ENCODE measurements at places on chromosomes 12 and 14. TPM values are rescaled to one million over a fixed set of nuclear protein-coding genes. Genes with fewer than 3 reads are reported as not detected.

BDKRB1 gene
- 1.8 TPM for total RNA-seq

GLS2 gene
- total RNA-seq: not detected

OTUB2 gene
- total RNA-seq: 1.5 TPM

IFI27L1 gene
- 17.3 TPM for total RNA-seq

PAX9 gene
- total RNA-seq: not detected

FBLN5 gene
- total RNA-seq: 58.3 TPM

CSRP2 gene
- 12.0 TPM for total RNA-seq

MYO1A gene
- not detected for total RNA-seq

ANO4 gene
- 5.3 TPM for total RNA-seq

MYO1H gene
- not detected for total RNA-seq

APOF gene
- total RNA-seq: not detected

C12orf50 gene
- total RNA-seq: not detected

PCED1B gene
- 1.8 TPM for total RNA-seq

TCL1B gene
- not detected for total RNA-seq

IL22 gene
- not detected for total RNA-seq

CHGA gene
- not detected for total RNA-seq

KCNJ8 gene
- 0.16 TPM for total RNA-seq

CEP170B gene
- total RNA-seq: 17.8 TPM

C3AR1 gene
- not detected for total RNA-seq

SYT10 gene
- total RNA-seq: not detected

TTC7B gene
- total RNA-seq: 35.6 TPM

HOXC12 gene
- total RNA-seq: not detected

INHBC gene
- not detected for total RNA-seq

TAS2R43 gene
- not detected for total RNA-seq

SLC25A21 gene
- total RNA-seq: 0.18 TPM

SHMT2 gene
- total RNA-seq: 205 TPM

CCDC196 gene
- not detected for total RNA-seq

ASB2 gene
- total RNA-seq: not detected

TSPAN19 gene
- total RNA-seq: not detected

PMCH gene
- total RNA-seq: not detected

SIRT4 gene
- total RNA-seq: 1.1 TPM

DRAM1 gene
- total RNA-seq: 4.9 TPM

HSPA2 gene
- total RNA-seq: 4.9 TPM

PRICKLE1 gene
- 1.3 TPM for total RNA-seq

RNASE12 gene
- not detected for total RNA-seq

MYF5 gene
- total RNA-seq: not detected

KCNA1 gene
- not detected for total RNA-seq

SLC2A3 gene
- 123 TPM for total RNA-seq

TBX3 gene
- 3.6 TPM for total RNA-seq

RIC8B gene
- total RNA-seq: 8.9 TPM
